ENCODE measurements at places on chromosomes 16 and 17.

GRCh38 chr16:1612320-1613111 lies at the start of gene CRAMP1:
Gene CRAMP1 (plus strand): TSS chr16:1612360. CDS start chr16:1614640, 2,280 bp downstream.
- no peak for DNase-seq

- DNase-seq, result no peak
These were observed 57.9 kb downstream of the MYO1D start for GRCh38 chr17:32819035-32819434.

DNA sequence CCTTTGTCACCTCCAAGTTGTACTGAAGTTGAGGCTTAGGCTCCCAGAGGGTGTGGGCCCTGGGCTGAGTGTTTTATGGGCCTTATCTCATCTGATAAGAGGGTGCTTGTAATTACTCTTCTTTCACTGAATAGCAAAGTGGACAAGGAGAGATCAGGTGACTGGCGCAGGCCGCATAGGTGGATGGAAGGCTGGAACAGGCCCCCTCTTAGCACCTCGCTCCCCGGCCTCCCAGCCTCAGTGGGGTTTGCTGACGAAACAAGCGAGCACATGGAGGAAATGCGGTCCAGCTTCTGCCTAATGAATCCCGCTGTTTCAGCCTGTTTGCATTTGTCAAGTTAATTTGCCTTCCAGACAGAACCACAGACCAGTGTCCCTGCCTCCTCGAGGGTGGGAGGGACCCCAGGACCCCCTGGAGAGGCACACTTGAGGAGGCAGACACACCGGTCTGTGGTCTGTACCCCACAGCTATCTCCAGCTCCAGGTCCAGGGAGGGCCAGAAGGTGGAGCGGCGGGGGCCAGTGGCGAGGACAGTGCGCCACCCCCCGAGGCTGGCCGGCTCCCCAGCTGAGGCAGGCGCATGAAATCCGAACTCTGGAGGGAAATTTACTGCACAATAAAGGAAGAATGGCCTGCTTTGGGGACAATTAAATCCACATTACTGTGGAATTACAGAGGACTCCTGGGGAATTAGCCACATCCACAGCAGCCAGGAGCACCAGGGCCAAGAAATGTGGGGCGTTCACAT lies 123.4 kb downstream of the NTN1 start:
- no peak for DNase-seq

DNA sequence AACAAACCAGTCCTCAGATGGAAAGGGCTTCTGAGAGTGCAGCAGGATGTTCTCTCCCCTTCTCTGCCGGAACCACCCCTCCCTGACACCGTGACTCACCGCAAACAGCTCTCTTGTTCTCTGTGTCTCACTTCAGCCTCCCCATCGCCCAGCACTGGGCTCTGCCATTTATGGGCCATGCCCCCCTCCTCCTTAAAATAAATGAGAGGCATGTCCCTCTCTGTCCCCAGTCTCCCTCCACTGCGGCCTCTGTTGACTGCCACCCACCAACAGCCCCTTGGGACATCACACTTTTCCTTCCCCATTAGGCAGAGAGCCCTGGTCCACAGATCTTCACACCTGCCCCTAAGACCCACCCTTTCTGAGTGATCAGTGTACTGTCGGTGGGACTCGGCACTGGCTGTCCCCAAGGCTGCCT lies 6.3 kb downstream of the CCDC102A start:
- peak; percentile 31 for DNase-seq

DNA sequence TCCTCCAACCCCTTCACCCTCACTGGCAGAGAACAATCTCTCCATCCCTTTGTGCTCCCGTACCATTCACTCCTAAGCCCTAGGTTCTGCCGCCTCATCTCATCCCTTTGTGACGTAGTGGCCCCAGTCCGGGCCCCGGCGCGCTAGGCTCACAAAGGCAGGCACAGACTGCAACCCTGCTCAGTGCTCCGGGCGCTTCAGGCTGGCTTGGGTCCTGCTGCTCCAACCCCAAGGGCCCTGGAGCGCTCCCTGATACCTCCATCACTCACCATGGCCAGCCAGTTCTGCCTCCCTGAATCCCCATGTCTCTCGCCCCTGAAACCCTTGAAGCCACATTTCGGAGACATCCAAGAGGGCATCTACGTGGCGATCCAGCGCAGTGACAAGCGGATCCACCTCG lies at the start of gene KIF2B:
KIF2B (plus strand) TSS at position 164 of the 400 bp plus-strand sequence; CDS start at position 271, 107 bp downstream.
- DNase-seq, result no peak

DNA sequence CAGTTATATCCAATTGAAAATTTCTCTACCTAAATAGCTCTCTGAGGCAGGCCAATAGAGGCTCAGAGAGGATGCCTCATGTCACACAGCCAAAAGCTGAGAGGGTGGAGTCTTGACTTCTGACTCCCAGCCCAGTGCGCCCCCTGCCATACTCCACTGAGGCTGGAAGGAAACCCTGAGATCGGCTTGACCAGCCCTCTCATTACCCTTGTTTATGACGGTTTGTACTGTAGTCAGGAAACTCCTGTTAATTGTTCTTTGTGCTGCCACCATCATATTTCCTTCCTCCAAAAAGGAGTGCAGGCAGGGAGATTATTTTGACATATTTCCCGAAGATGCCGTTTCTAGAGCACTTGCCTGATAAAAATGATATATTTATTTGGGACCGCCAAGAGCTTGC lies 107.9 kb downstream of the AIPL1 start:
- DNase-seq, result no peak

GRCh38 chr16:62711797-62712196 lies 675.6 kb upstream of the CDH8 start:
- no peak for DNase-seq

DNA sequence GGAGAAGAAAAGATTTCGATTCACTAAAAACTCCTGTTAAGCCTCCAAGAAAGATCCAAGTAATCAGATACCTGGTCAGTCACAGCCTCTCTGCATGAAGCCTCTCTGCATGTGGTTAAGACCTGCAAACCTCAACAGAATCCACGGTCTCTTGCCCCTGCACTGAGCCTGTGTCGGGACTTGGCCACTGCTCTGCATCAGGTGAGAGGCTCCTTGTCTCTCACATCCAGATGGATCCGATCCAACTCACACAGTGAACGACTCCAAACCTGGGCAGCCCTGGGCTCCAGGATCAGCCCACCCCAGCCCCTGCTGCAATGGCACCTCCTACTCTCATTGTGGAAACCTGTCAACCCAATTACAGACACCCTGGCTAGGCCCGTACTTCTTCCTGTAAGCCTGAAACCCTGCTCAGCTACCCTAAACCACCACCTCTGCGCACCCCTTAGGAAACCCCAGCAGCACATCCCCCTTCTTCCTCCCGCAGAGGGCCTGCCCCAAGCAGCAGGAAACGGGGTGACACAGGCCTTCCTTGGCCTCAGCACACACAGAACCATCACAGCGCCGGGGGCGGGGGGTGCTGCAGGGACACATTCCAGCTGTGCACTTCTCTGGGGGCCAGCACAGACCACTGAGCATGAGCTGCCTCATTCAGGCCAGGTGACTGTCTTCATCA lies 129.5 kb downstream of the ANKRD11 start:
- DNase-seq, result peak; percentile 39

- DNase-seq, result no peak
These were observed 9.8 kb upstream of the ADAT1 start for GRCh38 chr16:75632857-75633256.

DNA sequence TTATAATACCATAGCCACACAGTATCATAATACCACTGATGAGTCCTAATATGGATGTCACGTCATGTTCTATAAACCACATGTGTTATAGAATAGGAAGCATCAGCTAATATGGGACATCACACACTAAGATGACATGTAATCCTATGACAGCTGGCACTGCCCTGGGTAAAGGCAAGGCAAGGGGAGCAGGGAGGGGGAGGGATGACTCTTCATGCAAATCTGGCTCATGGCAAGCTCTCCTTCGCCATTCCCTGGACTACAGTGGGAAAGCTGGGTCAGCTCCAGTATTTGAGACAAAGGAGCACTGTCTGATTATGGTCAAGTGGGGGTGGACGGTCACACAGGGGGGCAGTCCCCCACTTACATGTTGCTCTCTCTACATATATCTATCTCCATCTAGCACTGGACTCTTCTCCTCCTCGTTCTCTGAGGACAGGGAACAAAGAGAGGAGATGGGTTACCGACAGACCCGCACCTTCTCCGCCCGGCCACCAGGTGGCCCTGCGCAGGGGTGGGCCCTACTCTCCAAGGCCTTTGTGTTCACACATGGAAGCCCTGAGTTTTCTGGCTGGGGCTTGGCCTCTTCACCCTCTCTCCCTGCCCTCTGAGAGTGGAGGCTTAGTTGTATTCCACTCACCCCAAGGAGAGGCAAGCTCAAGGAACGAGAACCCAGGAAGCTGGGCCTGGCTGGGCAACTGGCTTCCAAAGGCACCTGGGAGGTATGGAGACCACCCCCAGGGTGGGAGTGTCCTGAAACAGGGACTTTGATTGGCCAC lies 23.4 kb upstream of the MPO start:
- DNase-seq, result no peak

- no peak for DNase-seq
These were observed 43.9 kb downstream of the RAI1 start for GRCh38 chr17:17725011-17725751.

DNA sequence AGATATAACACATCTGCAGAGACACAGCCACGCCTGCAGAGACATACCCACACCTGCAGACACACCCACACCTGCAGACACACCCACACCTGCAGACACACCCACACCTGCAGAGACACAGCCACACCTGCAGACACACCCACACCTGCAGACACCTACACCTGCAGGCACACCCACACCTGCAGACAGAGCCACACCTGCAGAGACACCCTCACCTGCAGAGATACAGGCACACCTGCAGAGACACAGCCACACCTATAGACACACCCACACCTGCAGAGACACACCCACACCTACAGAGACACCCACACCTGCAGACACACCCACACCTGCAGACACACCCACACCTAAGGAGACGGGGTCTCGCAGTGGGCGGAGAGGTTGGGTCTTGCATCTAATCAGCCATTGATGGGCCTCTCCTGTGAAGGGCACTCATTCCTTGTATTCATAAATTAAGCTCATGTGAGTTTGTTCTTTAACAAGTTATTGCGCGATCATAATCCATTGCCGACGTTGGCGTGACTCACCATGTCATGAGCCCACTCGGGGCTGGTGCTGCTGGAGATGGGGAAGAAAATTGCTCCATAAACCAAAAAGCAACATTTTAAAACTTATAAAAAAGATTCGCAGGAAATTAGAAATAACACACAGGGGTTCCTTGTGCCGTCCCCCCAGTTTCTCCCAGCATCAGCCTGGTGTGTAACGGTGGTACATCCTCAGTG lies 28.9 kb upstream of the CDH15 start:
- no peak for DNase-seq

DNA sequence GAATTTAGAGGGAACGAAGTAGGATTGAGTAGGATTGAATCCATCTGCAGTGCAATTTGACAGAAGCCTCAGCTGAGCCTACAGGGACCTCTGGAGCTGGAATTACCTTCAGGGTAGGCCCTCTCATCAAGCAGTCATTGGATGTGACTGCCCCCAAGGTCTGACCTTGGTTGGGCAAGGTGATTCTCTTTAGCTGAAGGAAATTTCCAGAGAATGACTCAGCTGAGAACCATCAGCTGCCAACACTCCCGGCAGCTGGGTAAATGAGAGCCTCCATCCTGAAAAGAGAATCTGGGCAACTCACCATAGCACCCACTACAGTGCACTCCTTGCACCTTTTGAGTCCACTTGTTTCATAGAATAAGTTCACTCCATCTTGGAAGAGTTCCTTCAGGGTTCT lies 113.5 kb upstream of the MED13 start:
- no peak for DNase-seq

DNA sequence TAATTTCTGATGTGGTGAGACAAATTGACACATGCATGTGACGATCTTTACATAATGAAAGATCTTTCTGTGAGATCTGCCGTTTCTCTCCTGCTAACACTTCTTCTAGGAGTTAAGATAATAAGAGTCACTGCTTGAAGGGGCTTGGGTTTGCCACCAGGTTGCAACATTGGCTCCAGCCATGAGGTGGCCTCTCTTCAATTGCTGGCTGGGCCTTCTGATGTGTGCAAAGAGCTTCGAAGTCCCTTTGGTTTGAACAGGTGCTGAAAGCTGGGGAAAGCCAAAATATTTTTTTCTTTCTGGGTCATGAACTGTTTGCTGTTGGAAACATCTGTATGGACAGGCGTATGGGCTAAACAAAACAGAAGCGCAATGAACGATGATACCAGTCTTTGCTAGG lies 204.1 kb upstream of the SALL1 start:
- no peak for DNase-seq

GRCh38 chr17:62723842-62724241 lies 84.3 kb downstream of the MARCHF10 start:
- no peak for DNase-seq

DNA sequence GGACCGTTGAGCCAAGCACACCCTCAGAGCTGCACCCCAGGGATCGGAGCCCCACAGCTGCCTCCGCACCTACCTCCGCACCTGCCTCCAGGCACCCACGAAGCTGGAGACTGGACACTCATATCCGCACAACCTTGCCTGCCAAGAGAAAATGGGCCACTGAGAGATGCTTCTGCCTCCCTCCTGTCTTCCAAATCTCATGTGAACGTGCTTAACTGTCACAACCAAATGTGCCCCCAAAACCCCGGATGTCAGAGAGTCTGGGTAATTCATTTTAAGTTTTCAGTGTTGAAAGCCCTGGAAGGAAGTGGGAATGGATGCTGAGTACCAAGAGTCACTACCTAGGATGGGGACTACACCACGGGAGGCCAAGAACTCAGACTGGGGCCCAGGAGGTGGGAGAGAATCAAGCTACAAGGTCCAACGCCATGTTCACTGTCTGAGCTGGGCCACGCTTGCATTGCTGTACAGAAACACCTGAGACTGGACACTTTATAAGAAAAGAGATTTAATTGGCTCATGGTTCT lies 49.5 kb upstream of the MEAK7 start:
- no peak for DNase-seq

GRCh38 chr16:85483424-85483823 lies 129.7 kb upstream of the GSE1 start:
- DNase-seq, result no peak

DNA sequence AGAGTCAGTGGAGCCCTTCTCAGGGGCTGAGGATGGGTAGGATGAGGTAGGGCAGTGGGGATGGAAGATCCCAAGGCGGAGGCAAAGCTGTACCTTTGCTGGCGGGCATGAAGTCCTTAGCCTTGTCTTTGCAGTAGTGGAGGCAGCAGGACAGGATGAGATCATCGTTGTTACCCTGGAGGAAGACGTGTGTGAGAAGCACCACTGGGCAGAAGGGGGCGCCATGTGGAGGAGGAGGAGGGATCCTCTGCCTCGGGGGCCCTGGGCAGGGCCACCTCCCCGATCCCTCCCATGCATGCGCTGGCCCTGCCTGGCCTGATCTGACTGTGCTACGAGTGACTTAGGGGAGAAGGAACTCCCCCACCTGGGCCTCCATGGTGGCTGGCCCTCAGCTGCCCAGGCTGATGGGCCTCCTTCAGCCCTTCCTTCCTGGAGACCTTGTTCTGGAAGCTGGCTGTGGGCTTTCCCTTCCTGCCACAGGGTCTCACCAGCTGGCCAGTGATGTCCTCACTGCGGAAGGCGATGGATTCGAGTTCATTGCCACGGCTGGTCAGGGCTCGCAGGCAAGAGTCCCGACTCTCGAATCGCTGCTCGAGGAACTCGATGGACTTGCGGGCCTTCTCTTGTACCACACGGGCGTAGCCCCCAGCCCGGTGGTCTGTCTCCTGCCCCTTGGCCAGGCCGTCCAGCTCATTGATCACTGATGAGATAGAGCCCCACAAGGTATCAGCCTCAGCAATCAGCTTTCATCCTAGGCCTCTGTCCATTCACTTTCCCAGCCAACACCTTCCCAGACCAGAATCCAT lies 10.3 kb downstream of the HIC1 start:
- DNase-seq, result no peak

GRCh38 chr17:45129940-45130680 lies 2.2 kb downstream of the PLCD3 start:
- DNase-seq, result no peak

Data from stimulated activated CD8-positive, alpha-beta memory T cell treated with anti-CD3 and anti-CD28 coated beads, Interleukin-15, amount 100 ng/mL, for 24 hours (primary cell).